ENCODE measurements at places on chromosomes 2 and 18.
A peak's percentile ranks its signal among the peaks of the same experiment; 100 is the strongest.

DNA sequence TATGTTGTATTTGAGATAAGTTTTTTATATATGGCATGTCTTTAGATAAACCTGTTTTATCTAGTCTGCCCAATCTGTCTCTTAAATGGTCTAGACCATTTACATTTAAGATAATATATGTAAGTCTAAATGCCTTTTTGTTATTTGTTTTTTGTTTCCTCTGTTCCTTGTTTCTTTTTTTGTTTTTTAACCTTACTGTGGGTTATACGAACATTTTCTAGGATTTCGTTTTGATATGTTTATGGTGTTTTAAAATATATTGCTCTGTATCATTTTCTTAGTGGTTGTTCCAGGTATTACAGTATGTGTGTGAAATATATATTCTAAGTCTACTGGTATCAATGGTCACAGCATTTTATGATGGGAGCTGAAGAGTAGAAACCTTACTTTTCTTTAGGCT lies 13.3 kb downstream of the BCL2L11 start:
- DNase-seq, result no peak

- peak; percentile 35 for DNase-seq
These were observed 200.6 kb downstream of the NAPG start for GRCh38 chr18:10726198-10727068.

GRCh38 chr2:74076074-74076470 lies 71.6 kb downstream of the BOLA3 start:
- no peak for DNase-seq

- DNase-seq, result no peak
These were observed 211.2 kb downstream of the NAPG start for GRCh38 chr18:10736984-10737383.

GRCh38 chr2:197576631-197577030 lies 60.8 kb downstream of the MOB4 start:
- no peak for DNase-seq

Data from kidney tubule cell (primary cell).